Right ventricle myocardium superior (tissue), 1 donor: ENCODE measurements at places on chromosomes 3 and 15. TPM values are rescaled to one million over a fixed set of nuclear protein-coding genes. Genes with fewer than 3 reads are reported as not detected.

DNA sequence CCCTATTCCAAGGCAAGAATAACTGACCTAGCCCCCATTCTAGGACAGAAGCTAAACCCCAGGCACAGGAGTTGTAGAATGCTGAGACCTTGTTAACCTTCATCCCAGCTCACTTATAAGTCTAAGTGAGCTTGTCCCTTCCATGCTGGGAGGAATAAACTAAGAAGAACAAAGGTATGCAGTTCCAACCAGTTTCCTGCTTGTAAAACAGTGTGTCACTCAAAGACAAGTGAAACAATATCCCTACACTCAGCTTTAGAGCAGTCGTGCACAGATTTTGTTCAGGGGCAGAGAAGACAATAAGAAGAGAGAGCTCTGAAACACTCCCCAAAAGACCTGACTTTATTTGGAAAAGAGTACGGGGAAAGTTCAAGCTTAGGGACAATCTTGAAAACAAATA is 292.1 kb downstream of the CGGBP1 start:
- DNase-seq, result no peak

- no peak for DNase-seq
Observed at GRCh38 chr3:15476378-15476777, 45.1 kb downstream of the COLQ start.

GRCh38 chr15:98830034-98830634 is 177.5 kb downstream of the PGPEP1L start:
- no peak for DNase-seq

DNA sequence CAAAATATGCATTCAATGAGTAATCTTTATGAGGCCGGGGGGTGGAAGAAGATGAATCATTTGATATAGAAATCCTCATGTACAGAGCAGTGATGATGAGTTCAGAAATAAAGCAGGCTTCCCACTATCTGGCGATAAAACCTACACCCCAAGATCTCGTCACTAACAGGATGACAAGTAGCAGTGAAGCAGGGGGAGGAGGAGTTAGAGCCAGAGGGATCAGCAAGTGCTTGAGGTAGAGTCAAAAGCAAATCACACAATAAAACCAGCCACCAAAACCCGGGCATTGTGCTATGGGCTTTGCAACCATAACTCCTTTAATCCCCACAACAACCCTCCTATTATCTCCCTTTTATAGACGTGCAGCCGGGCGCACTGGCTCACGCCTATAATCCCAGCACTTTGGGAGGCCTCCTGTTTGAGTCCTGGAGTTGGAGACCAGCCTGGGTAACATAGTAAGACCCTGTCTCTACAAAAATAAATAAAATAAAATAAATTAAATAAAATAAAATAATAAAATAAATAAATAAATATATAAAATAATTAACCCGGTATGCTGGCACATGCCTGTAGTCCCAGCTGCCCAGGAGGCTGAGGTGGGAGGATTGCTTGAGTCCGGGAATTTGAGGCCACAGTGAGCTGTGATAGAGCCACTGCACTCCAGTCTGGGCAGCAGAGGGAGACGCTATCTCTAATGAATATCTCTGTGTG is 53.0 kb downstream of the STARD5 start:
- no peak for DNase-seq

DNA sequence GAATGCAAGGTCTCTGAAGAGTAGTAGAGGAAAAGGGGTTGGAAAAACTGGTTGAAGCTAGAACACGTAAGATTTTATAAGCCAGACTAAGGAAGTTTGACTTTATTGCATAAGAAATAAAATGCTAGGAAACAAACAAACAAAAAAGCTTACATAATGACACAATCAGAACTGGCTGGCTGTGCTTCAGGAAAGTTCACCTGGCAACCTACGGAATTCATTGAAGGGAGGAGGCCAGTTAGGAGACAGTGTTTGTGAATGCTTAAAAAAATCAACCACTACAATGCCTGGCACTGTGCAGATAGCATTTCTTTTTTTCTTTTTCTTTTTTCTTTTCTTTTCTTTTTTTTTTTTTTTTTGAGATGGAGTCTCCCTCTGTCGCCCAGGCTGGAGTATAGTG is 1.9 kb upstream of the ICE2 start:
- no peak for DNase-seq

Gene CCDC39
- total RNA-seq, result not detected

Gene TMC3
- total RNA-seq, result not detected
